ENCODE measurements at places on chromosomes 1 and 21.

DNA sequence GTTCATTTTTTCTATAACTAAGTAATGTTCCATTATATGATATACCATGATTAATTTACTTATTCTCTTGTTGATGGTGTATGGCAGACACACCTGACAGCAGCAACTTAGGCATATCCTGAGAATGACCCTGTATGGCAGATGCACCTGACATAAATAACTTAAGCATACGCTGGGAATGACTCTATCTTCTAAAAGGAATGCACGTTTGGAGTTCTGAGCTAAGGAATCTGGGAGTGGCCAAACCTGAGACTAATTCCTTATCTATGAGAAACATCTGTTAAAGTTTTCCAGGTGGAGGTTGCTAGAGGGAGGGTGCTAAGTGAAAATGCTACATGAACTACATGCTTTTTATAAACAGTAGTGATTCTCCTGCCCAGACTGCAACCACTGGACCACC is 96.7 kb upstream of the RGS18 start:
- DNase-seq = no peak

- DNase-seq = no peak
Measured at GRCh38 chr1:159992161-159992560, 38.1 kb upstream of the SLAMF9 start.

- no peak for DNase-seq
Measured at GRCh38 chr1:158371188-158371953, 17.7 kb downstream of the CD1E start.

DNA sequence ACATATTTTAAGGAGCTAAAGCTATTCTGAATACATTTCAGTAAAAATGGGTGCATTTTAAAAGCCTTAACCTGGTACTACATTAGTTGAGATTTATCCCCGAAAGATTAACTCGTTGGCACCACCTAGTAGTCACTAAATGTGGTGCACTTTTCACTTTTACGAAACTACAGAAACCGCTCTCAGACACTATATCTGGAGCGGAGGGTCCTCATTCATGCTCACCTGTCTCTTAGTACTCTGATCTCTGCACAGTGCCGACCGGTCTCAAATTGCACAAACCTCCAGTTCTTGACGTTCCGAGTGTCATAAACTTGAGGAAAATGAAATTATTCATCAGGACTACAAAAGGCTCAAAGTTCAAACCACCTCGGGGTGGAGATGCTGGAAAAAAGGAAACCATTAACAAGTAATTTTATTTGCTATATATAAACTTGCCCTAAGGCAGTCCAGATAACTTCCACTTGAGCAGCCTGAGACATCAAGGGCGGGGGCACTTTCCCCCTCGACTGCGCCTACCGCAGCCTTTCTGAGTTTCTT is 722 bp downstream of the LZIC start:
- DNase-seq = peak; percentile 6

- DNase-seq = no peak
Measured at GRCh38 chr21:42489006-42489563, 6.9 kb downstream of the RSPH1 start.

GRCh38 chr1:65526049-65526556 is 105.6 kb downstream of the LEPR start:
- DNase-seq = no peak

DNA sequence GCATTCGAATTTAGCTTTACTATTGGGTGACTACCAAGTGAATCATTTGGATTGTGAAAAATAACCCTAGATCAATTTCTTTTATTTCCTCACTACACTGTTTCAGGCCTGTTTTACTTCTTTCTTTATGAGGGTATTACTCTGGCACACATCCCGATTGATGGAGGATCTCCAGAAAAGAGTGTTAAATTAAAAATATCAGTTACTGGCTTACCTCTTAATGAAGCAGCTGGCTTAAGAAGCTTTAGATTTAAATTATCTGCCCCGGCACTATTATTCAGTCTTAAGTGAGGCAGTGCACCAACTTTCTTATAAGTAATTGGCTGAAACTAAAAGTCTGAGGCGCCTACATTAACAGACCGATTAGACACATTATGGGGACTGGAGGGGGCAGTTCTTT is 1097.4 kb downstream of the TTLL7 start:
- no peak for DNase-seq

- DNase-seq = no peak
Measured at GRCh38 chr1:171210355-171210754, 25.3 kb downstream of the FMO2 start.

- no peak for DNase-seq
Measured at GRCh38 chr1:9792156-9793042, 31.4 kb downstream of the CLSTN1 start.

DNA sequence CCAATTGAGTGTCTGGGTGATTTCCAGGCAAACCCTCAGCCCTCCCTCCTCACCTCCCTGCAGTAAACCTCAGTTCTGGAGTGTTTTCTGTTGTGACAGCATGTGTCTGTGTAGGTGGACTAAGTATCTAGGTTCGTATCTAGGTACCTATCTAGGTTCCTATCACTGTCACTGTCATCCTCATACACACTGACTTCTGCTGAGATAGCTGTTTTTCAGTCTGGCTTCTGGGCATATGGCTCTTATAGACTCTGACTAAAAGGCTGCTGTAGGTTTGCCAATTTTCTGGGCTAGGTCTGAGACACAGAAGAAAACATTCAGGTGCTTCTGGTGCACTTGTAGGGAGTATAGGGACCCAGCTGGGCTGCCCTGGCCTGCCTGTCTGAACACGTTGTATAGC is 8.1 kb upstream of the TRIM67 start:
- no peak for DNase-seq

- no peak for DNase-seq
Measured at GRCh38 chr21:39483917-39484316, 32.1 kb downstream of the SH3BGR start.

DNA sequence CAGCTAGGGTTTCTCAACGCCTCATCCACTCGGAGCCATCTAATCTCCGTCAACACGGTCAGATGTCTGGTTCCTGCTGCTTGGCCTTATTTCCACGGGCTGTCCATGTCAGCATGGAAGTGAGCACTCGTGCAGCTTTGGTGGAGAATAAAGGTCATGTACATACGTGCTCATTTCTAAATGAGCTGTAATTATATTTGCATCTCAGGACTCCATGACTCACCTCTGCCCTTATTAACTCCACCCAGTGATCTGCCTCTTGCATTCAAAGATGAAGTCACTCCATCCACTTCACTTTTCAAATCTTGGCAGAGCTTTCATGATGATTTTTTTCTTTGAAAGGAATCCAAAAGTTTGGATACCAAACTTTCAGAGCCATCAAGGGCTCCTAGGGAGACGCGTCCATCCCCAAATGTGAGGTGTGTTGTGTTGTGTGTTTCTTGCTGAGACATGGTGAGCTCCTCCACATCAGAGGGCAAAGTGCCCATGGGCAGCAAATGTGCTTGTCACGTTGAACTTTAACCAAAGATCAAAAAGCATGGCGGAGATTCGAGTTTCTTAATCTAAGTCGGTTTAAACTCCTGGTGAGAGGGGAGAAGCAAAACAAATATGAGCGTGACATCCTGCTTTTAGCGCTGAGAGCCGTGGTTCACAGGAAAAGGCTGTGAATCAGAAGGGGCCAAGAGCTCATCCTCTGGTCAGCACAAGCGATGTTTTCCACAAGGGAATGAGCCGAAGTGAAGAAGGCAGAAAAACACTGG is 68.6 kb upstream of the ERRFI1 start:
- no peak for DNase-seq

- no peak for DNase-seq
Measured at GRCh38 chr1:226123212-226123560, 60.7 kb downstream of the H3-3A start.

- no peak for DNase-seq
Measured at GRCh38 chr1:15540186-15540585, 13.5 kb downstream of the DNAJC16 start.

DNA sequence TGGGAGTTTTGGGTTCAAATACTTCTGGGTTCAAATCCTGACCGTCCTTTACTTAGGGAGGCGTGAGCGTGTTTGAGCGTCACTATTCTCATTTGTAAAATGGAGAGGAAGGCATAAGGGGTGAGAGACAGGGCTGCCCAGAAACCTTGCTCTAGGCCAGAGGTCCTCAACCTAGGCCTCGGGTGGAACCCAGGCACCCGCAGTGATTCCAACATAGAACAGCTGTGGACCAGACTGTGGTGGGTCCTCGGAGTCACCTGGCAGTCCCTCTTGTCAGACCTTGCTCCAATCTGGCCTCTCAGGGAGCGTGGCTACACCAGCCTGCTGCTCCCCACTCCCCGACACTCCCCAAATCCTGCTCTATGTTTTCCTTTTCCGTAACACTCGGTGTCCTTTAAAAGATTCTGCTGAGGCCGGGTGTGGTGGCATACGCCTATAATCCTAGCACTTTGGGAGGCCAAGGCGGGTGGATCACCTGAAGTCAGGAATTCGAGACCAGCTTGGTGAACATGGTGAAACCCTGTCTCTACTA is 116.4 kb downstream of the PGBD5 start:
- no peak for DNase-seq

GRCh38 chr1:44707959-44708831 is 22.8 kb downstream of the RNU5D-1 start:
- no peak for DNase-seq

- no peak for DNase-seq
Measured at GRCh38 chr21:28884481-28884880, 108.2 kb downstream of the LTN1 start.

GRCh38 chr1:21680918-21681317 is 11.8 kb upstream of the RAP1GAP start:
- no peak for DNase-seq

DNA sequence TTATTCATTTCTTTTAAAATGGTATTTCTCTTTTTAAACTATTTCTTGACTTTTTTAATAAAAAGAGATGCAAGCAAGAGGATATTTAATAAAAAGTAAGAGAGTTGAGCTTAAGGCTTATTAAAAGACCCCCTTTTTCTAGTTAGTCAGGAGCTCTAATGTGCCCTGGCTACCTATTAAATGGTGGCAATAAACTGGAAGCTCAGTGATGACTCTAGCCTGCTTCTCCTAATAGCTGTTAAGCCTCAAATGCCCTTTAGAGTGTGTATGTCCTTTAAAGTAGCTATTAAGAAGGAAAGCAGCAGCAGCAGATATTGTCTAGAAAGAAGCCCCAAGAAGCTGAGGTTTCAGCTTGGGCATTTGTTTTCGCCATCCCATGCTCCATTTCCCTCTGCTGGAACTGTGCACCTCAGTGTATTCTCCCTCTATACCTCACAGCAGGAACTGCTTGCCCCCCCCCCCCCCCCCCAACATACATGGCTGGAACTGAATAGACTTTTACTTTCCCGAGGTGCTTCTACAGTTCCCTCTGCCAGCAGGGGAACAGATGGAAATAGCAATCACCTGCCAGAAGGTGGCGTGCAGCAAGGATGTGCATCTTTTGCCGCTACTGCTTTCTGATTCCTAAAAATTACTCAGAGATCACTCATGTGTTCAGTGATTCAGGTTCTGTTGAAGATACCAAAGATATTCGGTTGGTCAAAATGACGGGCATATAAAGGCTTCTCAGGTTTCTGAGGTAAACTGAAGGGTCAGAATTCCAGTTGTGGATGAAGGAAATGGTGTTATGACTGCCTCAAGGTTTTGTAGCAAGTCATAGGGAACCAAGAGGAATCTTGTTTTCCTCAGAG is 2.5 kb downstream of the RGS4 start:
- peak; percentile 60 for DNase-seq

GRCh38 chr1:9009438-9010370 is 16.5 kb downstream of the SLC2A7 start:
- peak; percentile 28 for DNase-seq

Data from neural crest cell (in vitro differentiated cells).